ENCODE measurements at places on chromosomes 7 and 10.

DNA sequence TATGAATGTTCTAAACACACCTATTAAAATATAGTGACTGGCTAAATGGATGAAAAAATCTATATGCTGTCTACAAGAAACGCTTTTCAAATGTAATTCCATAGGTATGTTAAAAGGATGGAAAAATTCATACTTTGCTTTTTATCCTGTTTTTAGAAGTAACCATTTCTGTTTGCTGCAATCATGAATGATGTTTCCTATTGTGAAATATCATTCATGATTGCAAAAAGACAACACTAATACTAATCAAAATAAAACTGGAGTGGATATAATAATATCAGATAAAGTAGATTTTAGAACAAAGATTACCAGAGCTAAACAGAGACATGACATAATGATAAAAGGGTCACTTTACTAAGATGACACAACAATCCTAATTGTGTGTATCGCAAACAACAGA lies 138.2 kb downstream of the FANK1 start:
- no peak for DNase-seq

- no peak for DNase-seq
Measured at GRCh38 chr10:86200269-86200668, 166.3 kb downstream of the GRID1 start.

DNA sequence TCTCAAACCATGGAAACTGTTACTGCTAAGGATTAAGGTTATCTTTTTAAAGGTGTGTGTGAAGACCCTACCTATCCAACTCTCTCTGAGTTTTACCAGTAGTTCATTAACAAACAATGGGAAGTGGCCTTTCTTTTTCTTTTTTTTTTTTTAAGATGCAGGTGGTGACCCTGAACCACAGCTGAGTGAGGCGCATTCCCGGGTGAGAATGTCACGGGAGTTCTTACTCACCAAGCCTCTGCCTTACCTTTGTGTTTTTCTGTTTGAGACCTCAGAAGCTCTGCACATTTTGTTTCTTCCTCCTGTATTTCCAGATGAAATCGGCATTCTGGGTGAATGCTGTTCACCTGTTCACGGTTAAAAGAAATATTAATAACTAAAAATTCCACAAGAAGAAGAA lies 2.5 kb downstream of the VIPR2 start:
- DNase-seq = no peak

DNA sequence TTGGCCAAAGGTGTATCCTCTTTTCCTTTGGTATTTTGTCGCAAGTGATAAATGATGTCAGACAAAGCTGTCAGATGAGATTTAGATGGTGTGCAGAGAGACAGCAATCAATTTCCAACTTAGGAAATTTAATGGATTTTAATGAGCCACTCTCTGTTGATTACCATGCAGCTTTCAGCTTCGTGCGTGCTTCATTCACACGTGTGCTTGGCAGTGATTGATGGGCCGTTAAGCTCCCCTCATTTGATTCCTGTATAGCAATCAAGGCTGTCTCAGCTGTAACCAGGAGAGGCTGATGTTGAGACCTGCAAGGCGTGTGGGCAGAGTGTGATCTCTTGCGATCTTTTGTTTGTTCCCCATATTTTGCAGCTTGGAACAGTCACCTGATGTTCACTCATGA lies 439.6 kb downstream of the CALN1 start:
- DNase-seq = no peak

- DNase-seq = no peak
Measured at GRCh38 chr7:133911724-133912123, 215.4 kb upstream of the LRGUK start.

GRCh38 chr10:49627644-49628247 lies 13.9 kb downstream of the CHAT start:
- no peak for DNase-seq

DNA sequence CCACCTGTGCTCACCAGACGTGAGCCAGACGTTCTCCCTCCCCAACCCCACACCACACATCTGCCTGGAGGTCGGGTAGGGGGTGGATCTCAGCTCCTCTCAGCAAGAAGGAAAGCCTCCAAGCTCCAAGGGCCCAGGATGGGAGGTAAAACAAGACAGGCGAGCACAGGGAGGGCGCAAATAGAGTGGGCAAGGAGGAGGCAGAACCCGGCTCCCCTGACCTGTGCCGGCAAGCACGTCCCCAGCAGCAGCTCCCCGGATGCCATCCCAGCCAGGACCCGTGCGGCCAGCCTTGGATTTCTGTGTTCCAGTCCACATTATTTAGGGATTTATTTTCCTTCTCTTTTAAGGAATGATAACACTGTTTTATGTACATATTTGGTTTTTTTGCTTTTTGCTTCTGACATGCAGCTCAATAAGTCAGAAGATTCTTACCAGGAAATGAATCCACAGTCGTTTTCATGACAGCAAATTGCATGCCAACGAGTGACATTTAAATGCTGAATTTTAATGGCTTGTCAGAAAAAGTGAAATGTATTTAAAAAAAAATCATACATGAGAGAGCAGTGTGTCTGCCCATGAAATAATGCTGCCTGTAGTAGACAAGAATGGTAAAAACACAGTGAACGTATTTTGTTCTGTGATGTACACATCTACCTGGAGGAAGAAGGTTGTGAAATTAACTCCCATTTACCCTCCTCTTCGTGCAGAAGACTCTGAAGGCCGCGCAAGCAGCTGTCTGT lies 276.5 kb downstream of the PTPRN2 start:
- no peak for DNase-seq

DNA sequence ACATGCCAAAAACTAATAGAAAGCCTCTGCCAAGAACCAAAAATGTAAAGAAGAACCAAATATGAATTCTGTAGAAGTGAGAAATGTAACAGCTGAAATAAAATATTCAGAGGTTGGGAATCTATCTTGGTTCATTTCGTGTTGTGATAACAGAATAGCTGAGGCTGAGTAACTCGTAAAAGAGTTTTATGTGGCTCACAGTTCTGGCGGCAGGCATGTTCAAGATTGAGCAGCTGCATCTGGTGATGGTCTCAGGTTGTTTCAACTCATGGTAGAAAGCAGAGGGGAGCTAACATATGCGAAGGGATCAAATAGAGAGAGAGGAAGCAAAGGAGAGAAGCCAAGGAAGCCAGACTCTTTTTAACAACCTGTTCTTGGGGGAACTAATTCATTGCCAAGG lies 717.2 kb downstream of the TNS3 start:
- no peak for DNase-seq

DNA sequence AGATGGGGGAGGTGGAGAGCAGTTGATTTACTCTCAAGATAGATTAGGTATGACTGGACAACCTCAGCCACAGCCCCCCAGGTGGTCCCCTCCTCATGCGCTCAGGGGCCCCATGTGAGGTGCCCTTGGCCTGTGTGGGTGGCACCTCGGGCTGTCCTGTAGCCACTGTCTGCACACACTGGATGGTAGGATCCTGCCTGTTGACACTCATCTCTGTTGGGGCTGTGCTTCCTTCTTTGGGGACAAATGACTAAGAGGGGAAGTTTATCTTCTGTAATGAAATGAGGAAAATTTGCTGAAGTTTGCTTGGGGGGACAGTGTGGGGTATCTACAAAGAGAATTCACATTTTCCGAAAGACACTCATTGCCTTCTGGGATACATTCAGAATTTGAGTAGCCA lies 53.6 kb upstream of the ANTXRL start:
- DNase-seq = no peak

GRCh38 chr7:96075510-96076349 lies 246.2 kb downstream of the SLC25A13 start:
- DNase-seq = peak; percentile 16

DNA sequence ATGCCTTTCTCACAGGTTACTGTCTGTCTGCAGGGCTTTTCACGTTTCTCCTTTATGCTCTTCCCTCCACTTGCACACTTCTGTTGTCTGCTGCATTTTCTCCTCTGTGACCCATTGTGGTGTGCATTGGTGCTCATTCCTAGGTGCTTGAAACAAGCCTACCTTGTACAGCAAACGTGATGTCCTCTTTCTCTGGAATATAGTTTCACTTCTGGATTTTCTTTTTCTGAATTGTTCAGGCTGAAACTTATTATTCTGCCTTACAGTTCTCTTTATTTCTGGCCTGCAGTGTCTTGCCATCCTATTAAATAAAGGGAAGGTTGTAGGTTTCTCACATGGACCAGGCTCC lies 128.8 kb upstream of the SAMD8 start:
- no peak for DNase-seq

DNA sequence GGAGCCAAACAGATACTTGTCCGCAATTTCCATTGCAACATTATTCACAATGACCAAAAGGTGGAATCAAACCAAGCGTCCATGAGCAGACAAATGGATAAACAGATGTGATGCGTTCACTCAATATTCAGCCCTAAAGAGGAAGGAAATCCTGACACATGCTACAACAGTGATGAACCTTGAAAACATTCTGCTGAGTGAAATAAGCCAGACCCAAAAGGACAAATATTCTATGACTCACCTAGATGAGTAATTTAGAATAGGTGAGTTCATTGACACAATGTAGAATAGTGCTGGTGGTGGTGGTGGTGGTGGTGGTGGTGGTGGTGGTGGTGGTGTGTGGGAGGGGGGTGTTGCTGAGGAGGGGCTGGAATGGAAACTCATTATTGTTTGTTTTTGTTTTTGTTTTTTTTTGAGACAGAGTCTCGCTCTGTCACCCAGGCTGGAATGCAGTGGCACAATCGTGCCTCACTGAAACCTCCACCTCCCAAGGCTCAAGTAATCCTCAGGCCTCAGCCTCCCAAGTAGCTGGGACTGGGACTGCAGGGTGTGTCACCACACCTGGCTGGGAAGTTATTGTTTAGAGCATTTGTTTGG lies 28.6 kb downstream of the SMKR1 start:
- DNase-seq = no peak

GRCh38 chr7:44964384-44964830 lies 14.4 kb downstream of the MYO1G start:
- no peak for DNase-seq

- DNase-seq = no peak
Measured at GRCh38 chr10:58593008-58593407, 80.3 kb downstream of the BICC1 start.

DNA sequence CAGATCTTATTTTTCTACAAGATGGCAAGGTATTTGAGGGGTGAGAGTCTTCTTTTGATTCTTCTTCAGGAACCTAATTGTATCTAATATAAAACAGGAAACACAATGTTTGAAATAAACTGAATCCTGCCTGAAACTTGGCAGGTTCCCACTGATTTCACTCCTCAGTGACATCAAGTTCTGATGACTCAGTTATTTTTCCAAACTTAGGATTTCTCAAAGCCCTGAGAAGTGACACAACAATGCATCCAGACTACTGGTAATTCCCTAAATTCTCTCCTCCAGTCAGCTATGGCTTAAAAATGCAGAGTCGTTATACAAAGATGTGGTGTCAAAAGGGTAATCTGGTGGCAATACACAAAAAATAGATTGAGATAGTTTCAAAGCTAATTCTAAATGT lies 80.9 kb downstream of the ABLIM1 start:
- no peak for DNase-seq

- DNase-seq = no peak
Measured at GRCh38 chr7:87609916-87610315, 9.2 kb upstream of the ABCB1 start.

- no peak for DNase-seq
Measured at GRCh38 chr7:28155964-28156363, 24.6 kb downstream of the JAZF1 start.

DNA sequence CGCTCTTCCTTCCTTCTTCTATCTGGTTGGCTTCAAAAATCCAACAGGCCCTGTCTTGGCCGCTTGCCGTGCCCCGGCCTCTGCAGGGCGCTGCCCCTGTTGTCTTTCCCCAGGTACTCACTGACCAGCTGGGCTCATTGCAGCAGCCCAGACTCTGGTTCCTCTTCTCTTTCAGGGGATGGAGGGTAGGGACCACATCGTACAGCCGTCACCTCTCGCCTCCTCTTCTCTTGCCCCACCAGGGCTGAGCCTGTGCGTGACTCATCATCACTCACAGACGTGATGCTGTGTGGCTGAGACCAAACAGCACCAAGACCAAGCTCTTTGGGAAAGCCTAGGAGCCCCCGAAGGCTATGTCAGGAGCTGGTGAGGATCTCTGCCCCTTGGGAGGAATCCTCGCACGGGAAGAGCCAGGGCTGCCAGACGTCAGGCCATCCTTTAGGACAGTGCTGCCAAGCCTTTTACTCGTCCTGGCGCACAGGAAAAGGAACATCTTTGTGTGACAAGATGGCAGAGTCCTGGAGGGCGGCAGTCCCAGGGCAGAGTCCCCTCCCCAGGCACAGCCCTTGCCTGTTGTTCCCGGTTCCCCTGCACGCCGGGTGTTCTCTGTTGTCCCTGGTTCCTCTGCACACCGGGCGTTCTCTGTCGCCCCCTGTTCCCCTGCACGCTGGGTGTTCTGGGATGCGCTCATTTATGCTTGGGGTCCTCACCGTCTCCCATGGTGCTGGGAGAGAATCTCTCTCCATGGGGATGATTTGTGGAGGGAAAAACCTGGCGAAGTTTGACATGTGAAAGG lies 188.5 kb upstream of the SHH start:
- no peak for DNase-seq

DNA sequence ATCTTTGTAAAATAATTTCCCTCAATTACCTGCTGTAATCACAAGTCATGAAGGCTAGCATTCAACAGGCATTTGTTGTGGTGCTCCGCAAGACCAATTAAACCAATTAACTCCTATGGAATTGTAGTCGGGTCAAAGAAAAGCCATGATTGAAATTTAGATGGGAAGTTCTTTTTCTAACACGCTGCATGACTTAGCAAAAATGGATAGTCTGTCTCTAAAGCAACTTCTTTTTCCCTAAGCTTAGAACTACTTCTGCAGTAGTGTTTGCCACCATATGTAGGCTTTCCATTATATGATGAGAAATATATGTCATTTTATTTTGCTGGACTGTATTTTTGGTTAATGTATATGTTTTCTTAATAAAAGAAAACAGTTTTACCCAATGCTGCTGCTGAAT lies 119.1 kb downstream of the TSPAN12 start:
- DNase-seq = no peak

DNA sequence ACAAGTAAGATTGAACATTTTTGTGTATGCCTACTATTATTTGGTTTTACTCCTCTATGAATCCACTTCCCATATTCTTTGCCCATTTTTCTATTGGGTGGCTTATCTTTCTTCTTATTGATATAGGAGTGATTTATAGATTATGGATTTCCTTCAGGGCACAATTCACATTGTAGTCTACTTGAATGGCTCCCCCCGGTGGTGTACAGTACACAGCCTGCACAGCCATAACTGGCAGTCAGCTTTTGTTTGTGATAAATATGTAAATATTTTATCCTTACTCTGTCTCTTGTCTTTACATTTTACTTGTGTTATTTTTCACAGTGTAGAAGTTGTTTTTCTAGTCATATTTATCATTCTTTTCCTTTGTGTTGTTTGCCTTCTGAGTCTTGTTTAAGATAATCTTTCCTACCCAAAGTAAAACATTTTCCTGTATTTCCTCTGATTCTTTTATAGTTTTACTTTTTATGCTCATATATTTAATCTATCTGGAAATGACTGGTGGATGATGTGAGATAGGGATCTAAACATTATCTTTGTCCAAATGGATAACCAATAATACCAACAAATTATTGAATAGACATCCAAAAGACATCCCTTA lies 23.9 kb upstream of the CALD1 start:
- peak; percentile 66 for DNase-seq

DNA sequence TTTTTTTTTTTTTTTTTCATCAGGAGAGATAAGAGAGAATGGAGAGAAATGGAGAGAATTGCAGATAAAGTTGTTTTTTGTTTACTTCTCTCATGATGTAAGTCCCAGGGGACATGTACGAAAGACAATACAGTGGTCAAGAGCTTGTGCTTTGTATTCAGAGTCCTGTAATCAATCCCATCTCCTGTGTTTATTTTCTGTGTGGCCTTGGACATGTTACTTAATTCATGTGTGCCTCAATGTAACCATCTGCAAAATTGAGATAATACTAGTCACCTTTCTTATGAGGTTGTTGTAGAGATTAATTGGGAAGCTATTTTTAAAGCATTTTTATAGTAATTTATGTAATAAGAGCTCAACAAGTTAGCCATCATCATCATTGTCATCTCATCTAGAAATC lies 117.5 kb downstream of the CDK14 start:
- DNase-seq = no peak

Measured in T-helper 2 cell (primary cell).